Esophagus squamous epithelium (tissue), 5 donors: ENCODE measurements at places on chromosomes 7 and 10.

DNA sequence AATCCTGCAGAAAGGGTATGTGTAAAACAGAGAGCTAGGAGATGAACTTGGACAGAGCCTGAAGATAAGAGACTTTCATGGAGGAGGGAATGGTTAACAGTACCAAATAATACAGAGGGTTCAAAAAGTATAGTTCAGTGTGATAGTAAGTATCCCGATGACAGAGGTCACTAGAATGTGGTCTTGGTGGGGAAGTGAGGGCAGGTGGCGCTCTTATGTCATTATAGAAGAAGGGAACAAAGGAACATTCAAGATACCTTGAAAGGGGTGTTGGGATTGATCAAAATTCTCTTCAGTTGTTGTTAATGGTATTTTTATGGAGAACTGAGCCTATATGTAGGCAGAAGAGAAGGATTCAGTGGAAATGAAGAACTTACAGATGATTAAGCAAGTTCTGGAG lies 312.5 kb downstream of the SUGCT start:
- no peak for DNase-seq

GRCh38 chr7:7104314-7104698 lies 78.0 kb upstream of the C1GALT1 start:
- no peak for DNase-seq

DNA sequence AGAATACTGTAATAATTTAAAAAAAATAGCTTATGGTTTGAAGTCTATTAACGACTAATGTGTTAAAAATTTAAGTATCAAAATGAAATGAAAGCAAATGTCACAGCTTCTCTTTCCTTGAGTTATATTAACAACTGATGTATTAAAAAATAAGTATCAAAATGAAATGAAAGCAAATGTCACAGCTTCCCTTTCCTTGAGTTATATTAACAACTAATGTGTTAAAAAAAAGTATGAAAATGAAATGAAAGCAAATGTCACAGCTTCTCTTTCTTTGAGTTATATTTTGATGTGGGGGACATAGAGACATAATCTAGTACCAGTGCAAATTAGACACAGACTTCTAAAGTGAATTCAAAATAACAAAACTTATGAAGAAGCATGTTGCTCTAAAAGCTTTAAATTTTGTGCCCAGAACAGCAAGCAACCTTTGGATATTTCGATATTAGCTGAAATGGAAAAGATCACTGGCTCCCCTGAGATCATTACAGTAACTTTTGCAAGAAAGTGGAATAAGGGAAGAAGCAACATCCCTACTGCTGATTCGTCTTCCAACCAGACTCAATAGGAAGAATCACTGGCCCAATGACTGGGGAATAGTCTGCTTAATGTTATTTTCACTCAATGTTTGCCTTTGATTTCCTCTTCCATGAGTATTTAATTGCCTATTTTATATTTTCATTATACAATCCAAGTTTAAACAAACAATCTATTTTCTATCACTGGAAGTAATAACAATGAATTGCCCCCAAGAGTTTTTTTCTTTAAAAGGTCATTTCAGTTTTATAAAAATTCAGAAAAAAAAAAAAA lies 8.0 kb downstream of the SKAP2 start:
- DNase-seq: no peak

DNA sequence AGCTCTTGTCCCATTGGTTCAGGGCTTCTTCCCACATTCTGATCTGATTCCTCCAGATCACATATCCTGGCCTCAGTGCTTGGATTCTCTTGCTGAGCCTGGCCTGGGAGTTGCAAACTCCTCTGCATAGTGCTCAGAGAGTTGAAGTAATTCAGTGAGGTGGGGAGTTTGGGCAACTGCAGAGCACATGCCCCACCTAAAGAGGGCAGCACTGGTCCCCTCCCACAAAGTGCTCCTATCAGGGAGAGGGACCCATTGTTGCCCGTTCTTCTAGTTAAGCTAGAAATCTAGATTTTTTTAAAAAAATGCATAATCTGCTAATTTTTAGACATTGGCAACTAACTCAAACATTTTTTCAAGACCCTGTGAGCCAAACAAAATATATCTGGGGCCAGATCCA lies 45.1 kb downstream of the CHN2 start:
- DNase-seq: no peak

- no peak for DNase-seq
Observed at GRCh38 chr7:45384499-45384898, 189.7 kb upstream of the ADCY1 start.

- DNase-seq: no peak
Observed at GRCh38 chr10:58661336-58661735, 148.7 kb downstream of the BICC1 start.

DNA sequence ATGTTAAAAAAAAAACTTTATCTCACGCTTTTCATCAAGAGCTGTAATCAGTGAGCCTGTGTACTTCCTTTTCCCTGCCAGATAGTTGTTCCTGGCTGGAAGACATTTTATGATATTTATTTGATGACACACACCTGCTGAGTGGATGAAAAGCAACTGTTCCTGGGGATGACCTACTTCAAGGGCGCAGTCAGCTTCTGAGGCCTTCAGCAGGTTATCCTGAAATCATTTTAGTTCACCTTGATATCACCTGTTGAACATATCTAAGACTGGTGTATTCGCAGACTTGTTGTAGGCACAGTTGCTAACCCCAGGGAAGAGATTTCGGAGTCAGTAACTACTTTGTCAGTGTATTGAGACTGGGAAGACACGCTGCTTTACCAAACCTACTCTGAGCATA lies 234.5 kb upstream of the TCF7L2 start:
- DNase-seq: no peak

DNA sequence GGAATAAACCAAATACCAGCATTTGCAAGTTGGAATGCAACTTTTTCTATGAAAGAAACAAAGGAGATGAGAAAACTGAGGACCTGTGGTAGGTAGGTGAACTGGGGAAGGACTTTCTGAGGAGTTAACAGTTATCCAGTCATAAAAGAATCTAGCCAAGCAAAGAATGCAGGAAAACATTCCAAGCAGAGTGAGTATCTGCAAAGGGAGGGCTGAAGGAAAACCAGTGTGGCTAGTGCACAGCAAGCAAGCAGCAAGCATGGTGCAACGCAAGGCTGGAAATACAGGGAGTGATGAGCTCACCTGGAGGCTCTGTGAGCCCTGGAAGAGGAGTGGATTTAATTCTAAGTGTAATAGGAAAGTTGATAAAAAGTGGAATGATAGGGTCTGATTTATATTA lies 44.0 kb downstream of the RTKN2 start:
- DNase-seq: no peak

DNA sequence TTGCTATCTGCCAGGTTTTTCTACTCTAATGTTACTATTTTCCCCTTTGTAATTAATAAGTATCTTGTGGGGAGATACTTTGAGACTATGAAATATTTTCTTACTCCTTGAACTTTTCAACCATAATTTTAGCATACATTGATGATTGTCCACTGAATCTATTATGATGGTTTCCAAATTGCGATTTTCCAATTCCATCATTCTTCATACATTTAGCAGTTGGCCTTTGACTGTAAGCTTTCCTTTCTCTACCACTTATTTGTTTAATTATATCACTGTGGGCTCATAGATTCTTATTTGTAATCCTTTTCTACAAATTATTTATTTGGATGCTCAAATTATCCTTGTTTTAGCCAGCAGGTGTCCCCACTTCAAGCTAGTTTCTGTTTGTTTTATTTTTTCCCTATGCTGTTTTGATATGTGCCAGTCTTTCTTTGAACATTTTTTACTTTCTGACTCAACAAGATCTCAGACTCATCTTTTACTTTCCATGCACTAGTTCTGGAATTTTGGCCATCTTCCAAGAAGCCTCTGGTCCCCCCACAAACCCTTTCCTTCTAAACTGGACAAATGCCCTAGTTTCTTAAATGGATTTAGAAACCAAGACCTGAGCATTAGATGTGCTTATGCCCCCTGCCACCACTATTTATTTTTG lies 11.4 kb upstream of the MRPS16 start:
- DNase-seq: no peak

DNA sequence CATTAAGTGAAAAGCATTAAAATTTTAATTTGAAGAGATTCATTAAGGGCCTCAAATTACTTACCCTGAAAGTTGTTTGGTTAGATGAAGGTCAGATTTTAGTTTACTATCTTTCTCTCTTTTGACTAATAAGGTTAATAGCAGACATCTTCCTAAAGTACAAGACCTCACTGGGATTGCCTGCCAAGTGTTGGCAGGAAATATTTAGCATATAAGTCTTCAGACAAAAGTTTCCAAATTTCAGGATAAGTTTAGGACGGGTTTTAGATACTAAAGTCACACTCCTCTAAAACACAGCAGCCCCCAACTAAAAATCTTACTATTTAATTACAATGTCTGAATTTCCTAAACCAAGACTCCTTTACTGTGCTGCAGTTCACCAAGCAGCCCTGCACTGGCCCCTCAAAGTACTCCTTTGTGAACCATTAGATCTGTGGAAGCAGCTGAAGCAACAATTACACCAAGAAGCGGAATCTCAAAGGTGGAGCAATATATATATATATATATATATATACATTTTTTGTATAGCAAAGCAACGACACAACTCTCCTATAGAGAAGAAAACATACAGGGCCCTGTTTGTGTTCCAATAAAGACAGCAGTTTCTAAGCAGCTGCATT lies 91.2 kb upstream of the KCNIP2 start:
- DNase-seq: no peak

DNA sequence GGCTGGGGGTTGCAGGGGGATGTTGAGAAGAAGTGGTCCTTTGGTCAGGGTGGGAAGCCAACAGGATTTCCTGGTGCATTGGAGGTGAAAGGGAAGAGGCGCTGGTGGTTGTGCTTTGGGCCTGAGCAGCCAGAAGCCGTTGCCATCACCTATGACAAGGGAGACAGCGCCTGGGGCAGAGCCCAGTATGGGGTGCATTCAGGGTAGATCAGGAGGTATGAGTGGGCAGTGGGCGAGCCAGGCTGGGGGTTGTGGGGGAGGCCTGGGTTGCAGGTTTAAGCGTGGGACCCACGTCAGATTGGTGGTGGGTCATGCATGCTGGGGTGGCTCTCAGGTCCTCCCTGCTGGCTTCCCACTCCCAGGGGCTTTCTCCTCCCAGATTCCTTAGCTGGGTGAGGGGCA lies 6.3 kb upstream of the PILRB start:
- no peak for DNase-seq

- no peak for DNase-seq
Observed at GRCh38 chr7:26987338-26987737, 108.5 kb downstream of the HOXA1 start.

DNA sequence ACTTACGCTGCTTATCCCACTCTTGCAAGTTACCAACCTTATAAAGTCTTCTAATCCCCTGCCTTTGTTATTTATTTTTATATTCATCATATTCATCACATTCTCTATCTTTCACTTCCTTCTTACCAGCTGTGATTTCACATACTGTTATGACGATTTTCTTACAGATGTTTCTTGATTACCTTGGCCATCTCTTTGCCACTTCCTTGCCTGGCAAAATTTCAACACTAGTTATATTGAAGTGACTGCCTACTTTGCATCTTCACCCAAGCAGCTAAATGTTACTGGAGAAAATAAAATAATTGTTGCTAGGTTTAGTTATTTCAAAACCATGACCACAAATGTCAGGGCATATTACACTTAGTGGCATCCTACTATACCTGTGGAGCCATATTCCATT lies 8.8 kb upstream of the STEAP4 start:
- DNase-seq: no peak

DNA sequence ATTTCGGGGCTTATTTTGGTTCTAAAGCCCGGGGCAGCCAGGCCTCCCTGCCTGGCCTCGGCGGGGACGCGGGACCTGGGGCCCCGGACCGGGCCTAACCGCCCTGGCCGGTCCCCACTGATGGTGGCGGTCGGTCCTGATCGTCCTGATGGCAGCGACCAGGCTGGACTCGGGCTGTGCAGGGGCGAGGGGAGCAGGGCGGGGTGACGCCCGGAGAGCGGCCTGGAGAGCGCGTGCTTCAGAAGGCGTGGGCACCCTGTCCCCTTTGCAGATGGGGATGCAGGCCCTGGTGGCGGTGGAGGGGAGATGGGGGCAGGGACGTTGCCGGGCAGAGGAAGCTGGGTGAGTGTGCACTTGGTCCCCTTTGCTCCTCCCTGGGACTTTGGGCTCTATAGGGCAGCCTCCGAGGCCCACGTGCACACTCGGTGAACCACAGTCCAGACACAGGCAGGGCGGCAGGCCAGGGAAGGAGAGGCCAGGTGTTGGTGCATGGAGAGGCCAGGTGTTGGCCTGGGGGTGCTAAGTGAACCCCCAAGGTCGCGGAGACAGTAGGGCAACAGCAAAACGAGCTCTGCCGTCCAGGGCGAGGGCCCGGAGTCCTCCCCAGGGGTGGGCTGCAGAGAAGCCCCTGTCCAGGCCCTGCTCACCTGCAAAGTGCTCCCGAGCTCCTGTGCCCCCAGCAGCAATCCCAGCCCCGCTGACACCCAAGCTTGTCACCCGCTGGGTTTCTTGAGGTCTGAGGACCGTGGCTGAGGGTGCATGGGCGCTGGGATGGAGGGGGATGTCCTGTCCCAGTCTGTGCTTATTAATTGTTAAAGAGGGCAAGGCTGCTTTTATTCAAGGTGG lies 42.4 kb upstream of the FAM20C start:
- no peak for DNase-seq

GRCh38 chr10:112265745-112266144 lies 17.5 kb upstream of the TECTB start:
- DNase-seq: no peak

DNA sequence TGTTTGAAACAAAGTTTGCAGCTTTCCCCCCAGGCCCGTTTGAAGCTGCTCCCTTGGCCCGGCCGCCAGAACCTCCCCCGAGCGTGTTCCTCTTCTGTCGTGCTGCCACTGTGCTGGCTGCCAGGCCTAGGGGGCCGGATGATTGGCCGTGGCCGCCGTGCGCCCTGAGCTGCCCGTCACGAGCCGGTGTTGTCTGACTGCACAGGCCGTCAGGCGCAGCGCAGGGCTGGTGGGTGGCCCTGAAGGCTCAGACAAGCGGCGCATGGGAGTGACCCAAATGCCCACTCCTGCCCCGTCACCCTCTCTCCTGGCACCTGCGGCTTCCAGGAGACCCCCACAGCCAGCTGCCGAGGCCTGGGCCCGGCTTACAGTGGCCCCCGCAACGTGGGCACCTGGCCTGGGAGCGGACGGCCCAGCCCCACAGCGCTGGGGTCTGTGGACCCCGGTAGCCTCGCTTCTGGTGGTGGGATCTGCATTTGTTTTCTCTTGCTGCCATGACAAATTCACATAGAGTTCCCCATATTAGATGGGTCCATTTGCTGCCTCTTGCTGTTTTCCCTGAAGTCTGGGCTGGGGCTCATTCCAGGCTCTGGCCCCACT lies 13.1 kb downstream of the JAKMIP3 start:
- DNase-seq: no peak

- DNase-seq: no peak
Observed at GRCh38 chr7:158252081-158252836, 335.4 kb downstream of the PTPRN2 start.

- DNase-seq: no peak
Observed at GRCh38 chr10:87508837-87509236, 4.1 kb downstream of the MINPP1 start.

- DNase-seq: no peak
Observed at GRCh38 chr7:12570534-12571461, at the start of gene SCIN. Gene SCIN, plus strand, starts transcription at chr7:12570720. Its CDS starts 67 bp downstream, at chr7:12570787.
